ENCODE measurements at places on chromosomes 6 and 20.

- DNase-seq: no peak
Observed at GRCh38 chr6:157443066-157443800, 62.2 kb downstream of the ZDHHC14 start.

- no peak for DNase-seq
Observed at GRCh38 chr6:37674161-37674560, 23.5 kb downstream of the MDGA1 start.

DNA sequence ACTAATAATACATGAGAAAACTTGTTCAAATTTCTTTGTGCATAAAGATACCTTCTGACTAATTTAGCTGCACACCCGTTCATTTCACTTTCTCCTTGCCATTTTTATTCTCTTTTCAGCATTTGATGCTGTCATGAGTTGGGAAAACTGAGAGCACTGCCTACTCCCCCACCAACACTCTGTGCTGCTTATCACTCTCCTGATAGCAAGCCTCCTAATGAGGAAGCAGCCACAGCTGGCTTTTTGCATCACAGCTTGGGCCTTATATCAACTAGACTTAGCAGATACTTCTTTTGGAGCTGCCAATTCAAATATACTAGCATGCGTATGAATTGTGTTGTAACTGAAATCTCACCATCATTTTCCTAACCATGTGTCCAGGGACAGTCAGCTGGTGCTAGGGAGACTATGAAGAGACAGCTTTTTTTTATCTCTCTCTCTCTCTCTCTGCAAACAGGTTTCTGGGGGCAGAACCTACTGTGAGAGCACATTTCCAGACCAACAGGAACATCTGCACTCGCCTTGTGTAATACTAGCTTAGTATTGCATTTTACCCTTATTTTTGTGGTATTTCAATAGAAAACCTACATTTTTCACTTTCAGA, 699.0 kb downstream of the KHDRBS2 start:
- no peak for DNase-seq

DNA sequence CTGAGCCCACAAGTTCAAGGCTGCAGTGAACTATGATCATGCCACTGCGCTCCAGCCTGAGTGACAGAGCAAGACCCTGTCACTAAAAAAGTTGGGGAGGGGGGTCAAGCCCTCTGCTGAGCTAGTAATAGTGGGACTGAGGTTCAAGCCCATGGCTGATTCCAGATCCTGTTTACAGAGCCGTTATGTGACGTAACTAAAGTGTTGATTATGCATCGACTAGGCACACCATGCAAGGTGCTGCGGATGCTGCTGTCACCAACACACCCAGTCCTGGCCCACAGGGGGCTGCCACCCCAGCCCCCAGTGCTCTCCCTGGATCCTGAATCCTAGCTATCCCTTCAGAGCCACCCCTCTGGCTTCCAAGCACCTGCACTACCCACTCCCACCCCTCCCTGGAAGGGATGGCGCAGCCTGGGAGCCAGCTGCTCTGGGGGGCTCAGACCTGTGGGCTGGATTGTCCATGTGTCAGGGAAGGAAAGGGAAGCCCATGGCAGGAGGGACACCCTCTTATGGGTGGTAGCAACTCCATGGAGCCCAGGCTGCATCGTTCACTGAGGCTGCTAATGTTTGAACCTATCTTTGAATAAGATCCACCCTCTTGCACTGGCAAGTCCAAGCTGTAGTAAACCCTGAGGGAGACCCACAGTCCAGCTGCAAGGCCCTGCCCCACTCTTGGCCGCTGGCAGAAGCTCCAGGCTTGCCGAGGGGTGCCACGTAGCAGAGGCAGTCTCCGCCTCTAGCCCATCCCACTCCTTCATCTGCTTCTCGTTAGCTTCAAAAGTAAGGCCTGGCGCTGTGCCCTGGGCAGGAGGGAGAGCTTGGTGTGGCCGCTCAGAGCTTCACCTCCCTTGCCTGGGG, 95.0 kb downstream of the SNX5 start:
- DNase-seq: no peak
